ENCODE measurements at places on chromosomes 1 and 21. TPM values are rescaled to one million over a fixed set of nuclear protein-coding genes. Genes with fewer than 3 reads are reported as not detected.

DNA sequence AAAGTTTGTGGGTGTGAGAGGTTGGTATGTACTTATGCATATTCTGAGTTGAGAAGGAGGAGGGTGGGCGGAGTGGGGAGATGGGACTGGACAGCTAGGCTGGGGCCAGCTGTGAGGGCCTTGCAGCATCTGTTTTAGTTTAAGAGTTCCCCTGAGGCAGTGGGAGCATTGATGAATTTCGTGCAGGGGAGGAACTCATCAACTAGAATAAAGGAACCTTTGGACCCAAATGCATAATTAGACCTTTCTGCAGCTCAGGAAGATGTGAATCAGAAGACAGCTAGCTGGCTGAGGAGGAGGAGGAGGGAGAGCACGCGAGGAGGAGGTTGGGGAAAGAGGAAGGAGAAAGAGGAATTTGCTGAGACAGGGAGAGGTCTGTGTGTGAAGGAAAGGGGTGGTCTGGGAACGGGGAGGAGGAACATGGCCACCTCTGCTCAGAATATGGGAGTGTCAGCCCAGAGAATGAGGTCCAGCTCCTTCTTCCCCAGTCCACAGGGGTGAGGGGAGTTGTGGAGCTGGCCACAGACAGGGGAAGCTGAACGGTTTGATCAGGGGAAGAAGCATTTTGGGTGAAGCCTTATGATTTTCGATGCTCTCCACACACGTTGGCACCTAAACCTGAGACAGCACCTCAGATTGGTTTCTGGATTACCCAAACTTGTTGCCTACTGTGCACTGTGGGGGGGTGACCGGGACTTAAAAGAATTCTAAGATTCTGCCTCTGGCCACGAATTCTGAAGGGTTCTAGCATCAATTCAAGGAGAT is 27.7 kb downstream of the MYOG start:
- H3K36me3 ChIP-seq = peaks cover 3% of the 10 kb centered on the region
- H3K4me3 ChIP-seq = no peak overlapping the region
- no peaks in the 10 kb centered on the region for H3K4me1 ChIP-seq
- no peak overlapping the region for H3K27ac ChIP-seq
- no peaks in the 10 kb centered on the region for H3K27me3 ChIP-seq
- no peak for DNase-seq

DNA sequence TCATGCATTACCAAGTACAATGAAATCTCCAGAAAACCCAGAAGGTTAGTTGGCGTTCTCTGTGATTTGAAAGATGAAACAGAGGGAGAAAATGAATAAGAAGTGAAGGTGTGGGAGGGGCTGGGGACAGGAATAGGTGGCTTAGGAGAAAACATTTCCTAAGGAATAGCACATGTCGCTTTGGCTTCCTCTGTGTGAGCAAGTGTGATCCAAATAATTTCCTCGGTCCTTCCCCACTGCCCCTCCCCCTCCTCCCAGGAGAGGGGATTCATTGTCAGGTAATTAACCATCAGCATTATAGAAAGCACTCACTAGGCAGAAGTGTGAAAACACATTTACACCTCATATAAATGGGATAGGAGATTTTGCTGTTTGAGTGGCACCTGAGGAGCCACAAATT is 105.5 kb downstream of the NUF2 start:
- H3K36me3 ChIP-seq = no peaks in the 10 kb centered on the region
- DNase-seq = no peak
- H3K4me1 ChIP-seq = no peaks in the 10 kb centered on the region
- no peak overlapping the region for H3K27ac ChIP-seq

DNA sequence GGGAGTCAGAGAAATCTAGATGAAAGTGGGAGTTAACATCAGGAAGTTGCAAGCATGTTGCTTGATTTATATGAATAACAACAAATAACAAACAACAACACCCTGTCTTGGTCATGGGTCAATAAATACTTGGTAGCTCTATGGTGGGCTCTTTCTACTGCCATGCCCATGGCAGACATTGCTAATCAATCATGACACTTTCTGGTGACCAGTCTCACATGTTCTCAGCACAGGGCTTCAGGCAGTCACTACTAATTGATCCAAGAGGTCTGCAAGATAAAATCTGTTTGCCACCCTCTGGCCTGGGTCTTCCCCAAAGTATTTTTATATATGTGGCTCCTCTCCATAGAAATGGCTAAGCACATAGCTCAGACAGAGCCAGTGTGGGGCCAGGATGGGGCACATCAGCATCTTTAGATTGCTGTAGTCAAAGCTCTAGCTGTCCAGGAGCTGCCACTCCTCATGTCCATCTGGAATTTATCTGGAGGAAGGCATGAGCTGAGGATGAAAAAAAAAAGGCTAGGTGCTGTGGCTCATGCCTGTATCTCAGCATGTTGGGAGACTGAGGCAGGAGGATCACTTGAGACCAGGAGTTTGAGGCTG is 51.2 kb downstream of the STUM start:
- no peaks in the 10 kb centered on the region for H3K27me3 ChIP-seq
- H3K36me3 ChIP-seq = no peaks in the 10 kb centered on the region
- H3K4me1 ChIP-seq = peaks cover 4% of the 10 kb centered on the region
- no peak overlapping the region for H3K27ac ChIP-seq
- no peak overlapping the region for H3K4me3 ChIP-seq

DNA sequence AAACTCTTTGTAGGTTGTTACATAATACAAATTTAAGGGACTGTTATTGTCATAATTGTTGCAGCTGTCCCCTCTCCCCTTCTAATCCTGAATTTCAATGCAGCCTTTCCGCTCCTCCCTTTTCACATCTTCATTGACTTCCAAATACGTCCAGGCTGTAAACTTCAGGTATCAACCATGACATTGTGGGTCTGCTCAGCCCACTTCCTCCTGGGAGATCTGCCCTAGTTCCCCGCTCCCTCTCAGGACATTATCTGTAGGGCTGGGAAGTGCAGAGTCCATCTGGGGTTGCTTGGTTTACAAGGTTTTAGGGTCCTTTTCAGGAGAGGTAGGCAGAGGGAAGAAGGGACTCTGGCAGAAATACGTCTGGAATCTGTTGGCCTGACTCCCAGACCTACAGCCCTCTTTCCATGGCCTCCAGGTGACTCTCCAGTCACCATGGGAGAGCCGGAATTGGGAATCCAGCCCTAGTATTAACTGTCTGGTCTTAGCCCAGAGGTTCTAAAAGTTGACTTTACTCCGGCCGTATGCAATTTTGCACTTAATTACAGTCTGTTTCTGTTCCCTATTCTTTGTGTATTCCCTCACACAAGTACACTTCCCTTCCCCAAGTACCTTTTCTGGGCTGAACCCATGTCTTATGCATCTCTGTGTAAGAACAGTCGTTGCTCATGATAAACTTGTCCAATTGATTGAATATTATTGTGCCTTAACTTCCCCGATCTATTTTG is 4.7 kb upstream of the DENND2D start:
- H3K4me1 ChIP-seq = peaks cover 3% of the 10 kb centered on the region
- H3K4me3 ChIP-seq = peak overlapping the region; percentile 87
- no peaks in the 10 kb centered on the region for H3K36me3 ChIP-seq
- DNase-seq = no peak
- no peak overlapping the region for H3K27ac ChIP-seq

NEGR1 gene
- total RNA-seq = 42.8 TPM

Measured in ascending aorta (tissue), 2 donors.